ENCODE measurements at places on chromosomes 7 and 10.

- DNase-seq, result no peak
These were observed 79.3 kb downstream of the CSTF2T start for GRCh38 chr10:51620131-51620530.

GRCh38 chr7:133477791-133478190 is 224.9 kb downstream of the EXOC4 start:
- DNase-seq, result no peak

GRCh38 chr10:132984801-132985545 is 42.6 kb upstream of the CFAP46 start:
- DNase-seq, result no peak

DNA sequence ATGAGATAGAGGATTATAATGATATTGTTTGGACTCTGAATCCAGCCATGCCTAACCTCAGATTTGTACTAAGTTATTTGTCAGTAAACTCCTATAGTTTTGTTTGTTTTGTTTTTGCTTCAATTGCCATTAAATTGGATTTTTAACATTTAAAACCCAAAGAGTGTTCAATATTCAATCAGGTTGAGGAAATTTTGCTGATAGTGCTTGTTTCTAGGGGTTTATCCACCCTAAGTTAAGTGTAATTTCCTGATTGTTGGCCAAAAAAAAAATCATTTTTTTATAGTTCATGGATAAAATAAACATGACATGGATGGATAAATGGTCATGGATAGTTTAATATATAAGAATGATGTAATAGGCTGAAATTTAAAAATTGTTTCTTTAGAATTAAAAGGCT is 11.4 kb upstream of the BET1 start:
- no peak for DNase-seq

GRCh38 chr10:59709395-59710125 is at the start of gene SLC16A9:
SLC16A9 (minus strand) TSS chr10:59709850; CDS start chr10:59684291, 25,559 bp downstream.
- DNase-seq, result no peak

DNA sequence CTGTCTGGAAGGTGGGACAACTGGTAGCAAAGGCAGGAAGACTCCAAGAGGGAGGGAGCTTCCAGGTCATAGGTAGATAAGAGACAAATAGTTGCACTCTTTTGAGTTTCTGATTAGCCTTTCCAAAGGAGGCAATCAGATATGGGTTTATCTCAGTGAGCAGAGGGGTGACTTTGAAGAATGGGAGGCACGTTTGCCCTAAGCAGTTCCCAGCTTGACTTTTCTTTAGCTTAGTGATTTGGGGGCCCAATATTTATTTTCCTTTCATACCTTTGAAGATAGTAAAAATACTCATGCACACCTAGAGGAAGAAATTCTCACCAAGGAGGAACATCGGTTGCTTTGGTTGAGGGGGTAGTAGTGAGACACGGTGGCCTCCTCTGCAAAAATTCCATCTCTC is 212.1 kb upstream of the SVIL start:
- DNase-seq, result no peak

GRCh38 chr10:5146920-5147254 is 38.1 kb downstream of the AKR1C8 start:
- DNase-seq, result no peak

GRCh38 chr7:100582041-100582579 is 3.8 kb downstream of the LRCH4 start:
- no peak for DNase-seq

DNA sequence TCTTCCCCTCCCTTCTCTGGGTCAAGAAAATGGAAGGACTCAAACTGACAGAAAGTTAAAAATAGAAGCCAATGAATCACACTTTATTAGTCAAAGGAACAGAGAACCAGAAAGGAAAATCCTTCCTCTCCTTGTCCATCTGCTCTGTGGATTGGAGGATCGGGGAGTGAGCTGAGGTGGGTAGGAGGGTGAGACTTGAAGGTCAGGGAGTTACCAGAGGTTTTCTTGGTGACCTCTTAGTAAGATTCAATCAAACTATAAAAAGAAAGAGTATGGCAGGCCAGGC is 12.2 kb downstream of the TLX1 start:
- DNase-seq, result no peak

- no peak for DNase-seq
These were observed 63.9 kb downstream of the BTAF1 start for GRCh38 chr10:91987397-91988037.

GRCh38 chr7:29469976-29470557 is 93.6 kb upstream of the PRR15 start:
- DNase-seq, result no peak

All from stimulated activated CD8-positive, alpha-beta memory T cell treated with anti-CD3 and anti-CD28 coated beads, Interleukin-2, amount 100 ng/mL, for 1 hour (primary cell).